ENCODE measurements at places on chromosomes 16 and 17.

DNA sequence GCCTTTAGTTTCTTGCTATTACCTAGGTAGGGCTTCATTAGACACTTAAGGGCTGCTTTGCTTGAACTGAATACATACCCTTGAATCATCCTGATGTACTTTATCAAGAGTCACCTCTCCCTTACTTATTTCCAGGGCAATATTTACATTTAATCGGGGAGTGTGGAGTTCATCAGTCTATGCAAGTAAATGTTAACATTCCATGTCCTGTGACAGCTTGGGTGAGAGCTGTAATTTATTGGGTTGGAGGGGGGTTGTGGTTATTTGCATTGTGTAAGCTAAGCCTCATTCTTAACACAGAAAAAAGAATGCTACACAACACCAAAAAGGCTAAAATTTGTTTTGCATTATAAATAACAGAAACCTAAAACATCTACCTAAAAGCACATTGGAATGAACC, 16.7 kb downstream of the KCNJ16 start:
- no peak for DNase-seq

GRCh38 chr17:62713086-62713881, 85.8 kb downstream of the MRC2 start:
- DNase-seq: no peak

DNA sequence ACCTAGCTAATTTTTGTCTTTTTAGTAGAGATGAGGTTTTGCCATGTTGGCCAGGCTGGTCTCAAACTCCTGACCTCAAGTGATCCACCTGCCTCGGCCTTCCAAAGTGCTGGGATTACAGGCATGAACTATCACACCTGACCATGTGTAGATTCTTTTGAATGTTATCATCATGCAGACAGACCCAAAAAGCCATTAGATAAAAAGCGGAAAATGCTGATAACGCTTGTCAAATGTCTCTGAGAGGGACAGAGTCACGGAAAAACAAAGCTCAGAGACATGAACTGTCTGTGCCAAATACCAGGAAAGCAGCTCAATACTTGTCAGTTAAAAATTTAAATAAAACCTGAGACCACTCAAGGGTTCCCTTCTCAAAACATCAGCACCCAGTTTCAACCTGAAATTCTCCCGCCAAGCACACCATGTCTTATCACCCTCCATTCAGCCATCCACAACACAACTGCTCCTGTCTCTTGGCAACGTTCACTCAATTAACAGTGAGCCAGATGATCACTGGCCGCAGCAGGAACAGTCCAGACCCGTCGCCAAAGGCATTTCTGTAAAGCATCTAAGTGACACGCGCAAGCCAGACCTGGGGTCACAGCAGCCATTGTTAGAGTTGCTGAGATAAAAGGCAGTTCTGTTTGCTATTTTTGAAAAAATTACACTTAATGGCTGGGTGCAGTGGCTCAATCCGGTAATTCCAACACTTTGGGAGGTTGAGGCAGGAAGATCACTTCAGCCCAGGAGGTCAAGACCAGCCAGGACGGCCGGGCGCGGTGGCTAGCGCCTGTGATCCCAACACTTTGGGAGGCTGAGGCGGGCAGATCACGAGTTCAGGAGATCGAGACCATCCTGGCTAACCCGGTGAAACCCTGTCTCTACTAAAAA, 29.7 kb downstream of the FANCA start:
- no peak for DNase-seq

GRCh38 chr16:69438465-69438864, 14.0 kb downstream of the CYB5B start:
- DNase-seq: no peak

DNA sequence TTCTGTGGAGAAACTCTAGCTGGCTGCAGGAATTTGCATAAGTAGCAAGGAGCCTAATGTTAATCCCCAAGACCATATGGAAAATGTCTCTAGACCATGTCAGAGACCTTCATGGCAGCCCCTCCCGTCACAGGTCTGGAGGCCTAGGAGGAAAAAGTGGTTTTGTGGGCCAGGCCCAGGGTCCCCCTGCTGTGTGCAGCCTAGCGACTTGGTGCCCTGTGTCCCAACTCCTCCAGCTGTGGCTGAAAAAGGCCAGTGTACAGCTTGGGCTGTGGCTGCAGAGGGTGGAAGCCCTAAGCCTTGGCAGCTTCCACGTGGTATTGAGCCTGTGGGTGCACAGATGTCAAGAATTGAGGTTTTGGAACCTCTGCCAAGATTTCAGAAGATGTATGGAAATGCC, 306.9 kb upstream of the CA10 start:
- no peak for DNase-seq

DNA sequence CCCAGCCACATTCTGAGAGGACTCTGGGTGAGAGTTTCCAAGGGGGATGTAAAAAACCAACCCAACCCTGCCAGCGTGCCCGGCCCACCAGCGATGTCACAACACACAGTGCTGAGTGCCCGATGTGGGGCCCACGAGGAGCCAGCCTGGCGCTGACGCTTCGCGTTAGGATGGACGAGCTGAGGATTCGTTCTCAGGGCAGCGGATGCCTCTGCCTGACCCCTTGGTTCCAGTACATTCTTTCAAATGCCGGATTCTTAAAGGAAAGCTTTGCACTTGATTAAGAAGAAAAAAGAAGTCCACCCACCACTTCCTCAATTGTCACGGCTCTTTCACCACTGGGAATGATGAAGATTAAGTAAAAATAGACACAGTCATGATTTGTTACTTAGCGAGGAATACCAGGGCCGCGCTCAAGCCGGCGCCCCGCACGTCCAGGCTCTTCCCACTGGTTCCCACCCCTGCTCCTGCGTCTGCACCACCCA, 79.4 kb downstream of the IRF8 start:
- DNase-seq: no peak

DNA sequence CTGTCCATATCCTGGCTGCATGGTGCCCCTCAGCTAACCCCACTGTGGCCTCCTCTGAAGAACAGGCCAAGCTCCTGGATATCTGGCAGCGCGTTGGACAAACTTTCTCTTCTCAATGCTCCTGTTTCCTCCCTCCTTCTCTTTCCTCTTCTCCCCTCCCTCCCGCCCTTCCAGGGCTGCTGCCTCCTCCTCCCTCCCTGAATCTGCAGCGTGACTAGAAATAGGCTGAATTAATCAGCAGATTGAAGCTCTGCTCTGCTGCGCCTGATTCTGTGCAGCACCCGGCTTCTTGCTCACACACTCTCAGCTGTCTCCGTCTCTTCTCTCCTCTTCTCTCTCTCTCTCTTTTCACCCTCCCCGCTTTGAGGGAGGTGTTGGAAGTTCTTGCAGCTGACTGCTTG, 19.8 kb downstream of the TMEM94 start:
- DNase-seq: no peak

DNA sequence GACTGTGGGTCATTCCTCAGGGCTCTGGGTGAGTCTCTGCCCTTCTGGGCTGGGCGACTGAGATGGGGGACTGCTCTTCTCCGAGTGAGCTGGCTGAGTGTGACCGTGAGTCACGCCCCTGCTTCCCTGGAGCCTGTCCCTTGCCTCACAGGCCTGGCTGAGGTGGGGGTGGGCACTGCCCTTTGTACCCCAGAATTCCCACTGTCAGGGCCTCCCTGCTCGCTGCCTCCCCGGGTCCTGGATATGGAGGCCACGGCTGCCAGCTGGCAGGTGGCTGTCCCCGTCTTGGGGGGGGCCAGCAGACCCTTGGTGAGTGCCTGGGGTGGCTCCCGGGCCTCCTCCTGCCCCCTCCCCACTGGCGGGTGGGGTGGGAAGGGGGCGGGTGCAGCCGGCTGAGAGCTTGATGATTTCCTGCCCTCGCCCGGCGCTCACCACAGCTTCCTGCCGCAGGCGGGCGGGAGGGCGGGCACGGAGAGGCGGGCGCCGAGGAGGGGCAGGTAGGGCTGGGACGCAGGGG, at the start of gene LAT:
Gene LAT (plus strand): TSS at position 434 of the 517 bp plus-strand sequence. CDS start 366 bp downstream, outside the sequence.
- peak; percentile 70 for DNase-seq

DNA sequence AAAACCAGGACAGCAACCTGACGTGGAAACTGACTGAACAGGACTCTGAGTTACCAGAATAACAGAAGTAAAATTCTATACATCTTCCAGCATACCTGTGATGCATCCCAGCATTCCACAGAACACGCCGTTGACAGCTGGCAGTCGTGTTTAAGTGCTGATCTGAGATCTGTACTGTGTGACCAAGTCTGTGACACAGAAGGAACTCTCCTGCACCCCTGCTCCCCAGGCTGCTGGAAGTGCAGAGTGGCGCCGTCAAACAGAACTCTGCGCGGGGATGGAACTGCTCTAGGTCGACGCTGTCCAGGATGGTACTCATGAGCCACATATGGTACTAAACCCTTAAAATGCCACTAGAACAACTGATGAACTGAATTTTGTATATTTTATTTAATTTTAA, 804 bp upstream of the ITGAE start:
- no peak for DNase-seq

DNA sequence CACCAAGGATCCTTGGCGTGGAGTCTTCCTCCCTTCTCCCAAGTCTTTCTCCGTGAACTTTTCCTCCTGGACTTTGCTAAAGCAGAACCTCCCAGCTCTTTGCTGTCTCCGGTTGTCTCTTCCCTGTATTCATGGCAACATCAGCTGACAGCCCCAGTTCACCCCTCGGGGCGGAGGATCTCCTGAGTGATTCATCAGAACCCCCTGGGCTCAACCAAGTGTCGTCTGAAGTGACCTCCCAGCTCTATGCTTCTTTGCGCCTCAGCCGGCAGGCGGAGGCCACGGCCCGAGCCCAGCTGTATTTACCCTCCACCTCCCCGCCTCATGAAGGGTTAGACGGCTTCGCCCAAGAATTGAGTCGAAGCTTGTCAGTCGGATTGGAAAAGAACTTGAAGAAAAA, 943 bp downstream of the CNTROB start:
- DNase-seq: peak; percentile 29

DNA sequence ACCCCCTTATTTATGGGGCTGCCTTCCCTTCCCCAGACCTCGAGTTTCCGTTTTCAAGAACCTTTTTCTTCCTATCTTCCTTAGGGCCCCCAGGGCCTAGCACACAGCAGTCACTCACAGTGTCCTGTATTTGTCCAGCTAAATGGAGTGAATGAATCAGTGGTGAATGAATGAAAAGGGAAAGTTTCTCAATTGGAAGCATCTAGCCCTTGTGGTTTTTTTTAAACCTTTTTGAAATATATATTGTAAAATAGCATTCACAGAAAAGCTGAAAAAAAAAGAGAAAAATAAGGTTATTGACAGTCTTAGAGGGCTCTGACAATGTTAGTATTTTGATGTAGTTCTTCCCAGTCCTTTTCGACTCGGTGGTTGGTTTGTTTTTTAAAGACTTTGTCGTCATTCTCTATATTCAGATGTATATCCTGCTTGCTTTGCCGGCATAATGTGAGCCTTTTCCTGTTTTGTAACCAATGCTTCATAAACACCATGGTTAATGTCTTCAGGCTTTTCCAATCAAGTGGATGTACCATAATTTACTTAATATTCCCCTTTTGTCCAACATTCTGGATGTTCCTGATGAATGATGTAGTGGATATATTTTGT, 45.3 kb downstream of the RAI1 start:
- no peak for DNase-seq

- no peak for DNase-seq
Measured at GRCh38 chr17:79975498-79976134, 60.1 kb downstream of the TBC1D16 start.

- DNase-seq: no peak
Measured at GRCh38 chr17:956905-957304, 22.7 kb downstream of the NXN start.

GRCh38 chr17:80477647-80478478, 1.5 kb upstream of the NPTX1 start:
- DNase-seq: peak; percentile 43

GRCh38 chr16:57341062-57341440, 17.5 kb upstream of the CCL22 start:
- no peak for DNase-seq

- no peak for DNase-seq
Measured at GRCh38 chr17:65455154-65455971, 106.1 kb downstream of the AXIN2 start.

- no peak for DNase-seq
Measured at GRCh38 chr17:8725881-8726876, 18.5 kb downstream of the CCDC42 start.

DNA sequence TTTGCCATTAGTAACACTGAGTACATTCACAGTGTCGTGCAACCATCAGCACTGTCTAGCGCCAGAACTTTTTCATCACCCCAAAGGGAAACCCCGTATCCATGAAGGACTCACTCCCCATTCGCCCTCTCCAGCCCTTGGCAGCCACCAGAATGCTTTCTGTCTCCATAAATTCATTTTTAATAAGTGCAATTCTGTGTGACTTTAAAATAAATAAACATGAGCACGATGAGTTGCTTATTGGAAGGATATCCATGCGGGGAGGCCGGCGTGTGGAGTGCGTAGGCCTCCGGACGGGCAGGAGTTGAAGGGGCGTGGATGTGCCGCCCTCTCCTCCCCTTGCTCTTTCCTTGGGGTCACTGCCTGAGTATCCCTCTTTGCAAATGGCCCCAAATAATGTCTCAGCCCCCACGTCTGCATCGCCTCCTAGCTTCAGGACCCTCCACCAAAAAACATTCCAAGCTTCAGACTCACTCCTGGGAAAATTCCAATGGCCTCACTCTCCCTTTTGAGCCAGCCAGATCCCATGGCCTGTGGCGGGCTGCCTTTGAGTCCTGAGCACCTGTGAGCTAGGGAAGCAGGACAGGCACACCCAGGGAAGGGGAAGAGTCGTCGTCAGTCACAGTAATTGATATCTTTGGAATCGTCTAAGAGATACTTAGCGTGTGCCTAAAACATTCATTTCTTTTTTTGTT, 306.3 kb downstream of the SEC14L1 start:
- DNase-seq: no peak

DNA sequence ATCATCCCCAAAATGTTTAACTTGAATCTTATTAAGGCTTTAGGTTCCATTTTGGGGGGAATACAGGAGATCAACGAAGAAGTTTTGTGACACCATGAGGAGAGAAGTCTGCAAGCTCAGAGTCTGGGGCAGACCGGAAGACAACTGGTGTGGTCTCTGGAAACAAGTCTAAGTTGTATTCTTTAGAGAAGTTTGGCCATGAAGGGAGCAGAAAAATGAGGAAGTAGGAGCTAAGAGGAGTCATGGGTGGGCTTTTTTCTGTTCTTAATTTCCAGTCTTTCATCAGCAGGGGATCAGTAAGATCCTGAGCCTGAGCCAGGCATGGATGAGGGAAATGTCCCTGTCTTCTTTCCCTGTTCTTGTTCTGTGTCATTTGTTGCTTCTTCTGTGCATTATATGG, 35.8 kb upstream of the NF1 start:
- DNase-seq: no peak

- no peak for DNase-seq
Measured at GRCh38 chr16:48810803-48811453, 200.9 kb upstream of the N4BP1 start.

DNA sequence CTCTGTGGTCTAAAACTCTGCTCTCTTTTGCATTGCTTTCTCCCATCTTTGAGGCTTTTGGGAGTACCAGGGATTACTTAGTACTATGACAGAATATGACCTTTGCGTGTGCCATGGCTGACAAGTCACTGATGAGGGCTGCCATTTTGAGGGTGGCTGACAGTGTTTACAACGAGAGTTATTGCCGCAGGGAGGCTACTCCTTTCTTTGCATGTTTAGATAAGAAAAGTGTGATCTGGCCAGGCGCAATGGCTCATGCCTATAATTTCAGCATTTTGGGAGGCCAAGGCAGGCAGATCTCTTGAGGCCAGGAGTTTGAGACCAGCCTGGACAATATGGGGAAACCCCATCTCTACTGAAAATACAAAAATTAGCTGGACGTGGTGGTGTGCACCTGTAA, 77.5 kb downstream of the GSG1L start:
- DNase-seq: no peak
